Pulmonary artery endothelial cell (primary cell): ENCODE measurements at places on chromosomes 6 and 20.

DNA sequence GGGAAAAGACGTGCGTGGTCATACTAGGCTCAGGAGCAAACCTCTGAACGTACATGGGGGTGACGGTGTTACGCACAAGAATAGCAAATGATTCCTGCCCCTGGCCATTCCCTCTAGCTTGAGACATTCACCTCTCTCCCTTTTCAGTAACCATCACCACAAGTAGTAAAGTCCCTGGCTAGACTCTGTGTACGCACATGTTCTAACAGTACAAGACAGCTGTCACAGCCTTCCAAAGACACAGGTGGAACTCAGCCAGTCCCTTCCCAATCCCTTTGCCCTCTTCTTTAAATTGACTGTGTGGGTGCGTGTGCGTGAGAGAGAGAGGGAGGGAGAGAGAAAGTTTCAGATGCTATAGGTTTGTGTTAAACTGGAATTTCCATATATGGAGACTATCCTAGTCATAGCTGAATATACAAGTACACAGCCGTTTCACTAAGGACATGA is 67.3 kb downstream of the LY86 start:
- no peak for DNase-seq

DNA sequence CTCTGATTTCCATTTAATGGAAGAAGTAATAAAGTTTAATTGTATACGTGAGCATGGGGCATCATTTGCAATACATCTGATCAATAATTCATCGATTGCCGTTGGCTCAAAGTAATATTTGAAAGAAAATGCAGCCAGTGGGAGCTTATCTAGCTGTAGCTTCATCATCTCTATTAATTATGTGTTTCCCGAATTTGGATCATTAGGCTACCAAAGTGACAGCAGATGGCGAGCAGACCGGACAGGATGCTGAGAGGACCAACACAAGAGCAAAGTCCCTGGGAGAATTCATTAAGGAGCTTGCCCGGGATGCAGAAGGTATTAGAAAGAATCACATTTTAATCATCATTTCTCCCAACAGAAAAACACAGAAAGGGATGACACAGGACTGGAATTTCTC is 327.1 kb downstream of the ARHGAP18 start:
- no peak for DNase-seq

- no peak for DNase-seq
Observed at GRCh38 chr20:45545754-45546453, 1.3 kb downstream of the EPPIN start.

- DNase-seq = no peak
Observed at GRCh38 chr20:4661191-4661590, 60.5 kb upstream of the PRND start.

DNA sequence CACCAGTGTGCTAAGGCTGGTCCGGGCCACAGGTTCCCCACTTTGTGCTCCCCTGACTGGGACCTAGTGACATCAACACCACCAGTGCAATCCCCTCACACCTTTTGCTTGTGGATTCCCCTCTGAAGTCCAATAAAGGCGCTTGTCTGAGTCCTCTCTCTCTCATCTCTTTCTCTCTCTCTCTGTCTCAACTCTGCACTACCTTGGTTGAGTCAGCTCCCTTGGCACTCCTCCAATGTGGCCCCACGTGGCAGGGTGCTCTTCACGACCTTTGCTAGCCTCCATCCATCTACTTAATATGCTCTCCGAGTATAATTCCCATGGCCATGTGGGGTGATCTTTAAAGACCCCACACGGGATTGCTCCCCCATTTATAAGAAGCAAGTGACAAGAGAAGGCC is 385.0 kb downstream of the CD83 start:
- DNase-seq = no peak

DNA sequence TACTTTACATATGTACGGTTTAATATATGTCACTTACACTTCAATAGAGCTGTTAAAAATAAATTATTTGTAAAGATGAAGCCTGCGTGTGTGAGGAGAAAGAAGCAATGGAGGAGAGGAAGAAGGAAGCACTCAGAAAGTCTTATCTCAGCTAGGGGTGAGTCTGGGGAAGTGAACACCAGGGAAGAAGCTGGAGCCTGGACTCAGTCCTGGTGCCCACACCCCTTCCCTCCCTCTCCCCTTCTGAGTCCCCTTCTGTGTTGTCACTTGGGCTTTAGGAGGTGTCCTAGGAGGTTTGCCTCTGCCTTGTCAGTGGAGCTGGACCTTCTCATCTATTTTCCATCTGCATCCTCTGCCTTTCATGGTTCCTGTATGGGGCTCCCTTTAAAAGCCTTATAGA is 1.9 kb downstream of the SIRPB2 start:
- no peak for DNase-seq

GRCh38 chr20:8996817-8997512 is 71.9 kb upstream of the PLCB4 start:
- DNase-seq = no peak

DNA sequence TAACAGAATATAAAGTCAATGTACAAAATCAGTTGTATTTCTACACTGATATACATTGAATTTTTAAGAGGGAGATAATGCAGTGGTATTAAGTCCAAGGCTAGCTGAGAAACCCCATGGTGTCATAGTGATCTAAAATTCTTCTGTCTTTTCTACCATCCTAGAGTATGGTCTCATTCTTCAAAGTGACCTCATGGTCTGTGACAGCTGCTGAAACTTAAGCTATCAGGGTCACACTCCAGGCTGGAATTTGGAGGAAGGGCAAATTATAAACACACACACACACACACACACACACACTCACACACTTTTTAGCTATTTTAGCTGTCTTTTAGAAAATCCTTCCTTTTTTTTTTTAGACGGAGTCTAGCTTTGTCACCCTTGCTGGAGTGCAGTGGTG is 47.3 kb upstream of the DYNLRB1 start:
- DNase-seq = no peak

DNA sequence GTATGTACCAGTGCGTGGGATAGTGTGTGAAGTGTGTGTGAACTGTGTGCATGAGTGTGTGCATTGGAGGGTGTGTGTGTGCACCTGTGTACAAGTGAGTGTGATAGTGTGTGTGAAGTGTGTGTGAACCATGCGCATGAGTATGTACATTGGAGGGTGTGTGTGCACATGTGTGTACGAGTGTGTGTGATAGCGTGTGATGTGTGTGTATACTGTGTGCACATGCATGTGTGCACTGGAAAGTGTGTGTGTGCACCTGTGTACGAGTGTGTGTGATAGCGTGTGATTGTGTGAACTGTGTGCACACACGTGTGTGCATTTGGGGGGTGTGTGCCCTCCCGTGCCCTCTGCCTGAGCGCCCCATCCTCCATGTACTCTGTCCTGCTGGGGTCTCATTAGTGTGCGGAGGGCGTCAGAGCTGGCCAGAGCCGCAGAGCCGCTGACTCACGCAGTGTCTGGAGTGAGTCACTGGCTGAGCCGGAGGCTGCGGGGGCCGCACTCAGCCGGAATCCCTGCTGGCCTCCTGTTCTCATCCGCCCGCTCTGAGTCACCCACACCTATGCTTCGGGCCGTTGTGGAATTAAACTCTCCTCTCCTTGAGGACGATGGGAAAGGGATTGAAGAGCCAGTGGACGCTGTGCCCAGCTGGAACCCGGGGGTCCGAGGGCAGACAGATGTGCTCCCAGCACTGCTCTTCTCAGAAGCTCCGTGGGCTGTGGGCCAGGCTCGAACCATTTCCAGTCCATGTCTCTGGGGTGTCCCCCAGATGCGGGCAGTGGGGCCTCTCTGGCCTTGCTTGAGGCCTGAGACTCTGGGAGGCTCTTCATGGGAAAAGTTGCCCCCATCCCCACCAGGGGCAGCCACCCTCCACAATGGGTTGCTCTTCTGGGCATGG is 27.3 kb upstream of the STX16 start:
- peak; percentile 82 for DNase-seq

GRCh38 chr20:420721-421574 is 12.8 kb downstream of the RBCK1 start:
- no peak for DNase-seq

GRCh38 chr20:44754554-44754953 is 8.9 kb downstream of the KCNK15 start:
- no peak for DNase-seq

- DNase-seq = no peak
Observed at GRCh38 chr6:3535033-3535775, 78.4 kb upstream of the SLC22A23 start.

GRCh38 chr20:50133041-50133440 is 20.1 kb upstream of the UBE2V1 start:
- no peak for DNase-seq

- no peak for DNase-seq
Observed at GRCh38 chr6:167731731-167732422, 94.8 kb upstream of the AFDN start.

DNA sequence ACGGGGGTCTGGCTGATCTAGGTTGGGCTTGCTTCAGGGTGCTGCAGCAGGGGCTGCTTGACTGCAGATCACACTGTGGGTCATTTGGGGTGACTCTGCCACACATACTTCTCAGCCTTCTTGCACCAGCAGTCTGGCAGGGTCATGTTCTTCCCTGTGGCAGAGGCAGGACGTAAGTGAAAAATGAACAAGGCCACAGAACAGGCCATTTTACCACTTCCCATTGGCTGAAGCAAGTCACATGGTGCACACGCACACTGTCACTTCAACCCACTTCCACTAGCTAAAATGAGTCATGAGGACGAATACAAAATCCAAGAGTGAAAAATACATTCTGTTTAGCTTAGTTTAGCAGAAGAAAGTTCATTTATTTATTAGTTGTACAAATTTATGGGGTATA is 168.6 kb upstream of the GGTLC1 start:
- no peak for DNase-seq

DNA sequence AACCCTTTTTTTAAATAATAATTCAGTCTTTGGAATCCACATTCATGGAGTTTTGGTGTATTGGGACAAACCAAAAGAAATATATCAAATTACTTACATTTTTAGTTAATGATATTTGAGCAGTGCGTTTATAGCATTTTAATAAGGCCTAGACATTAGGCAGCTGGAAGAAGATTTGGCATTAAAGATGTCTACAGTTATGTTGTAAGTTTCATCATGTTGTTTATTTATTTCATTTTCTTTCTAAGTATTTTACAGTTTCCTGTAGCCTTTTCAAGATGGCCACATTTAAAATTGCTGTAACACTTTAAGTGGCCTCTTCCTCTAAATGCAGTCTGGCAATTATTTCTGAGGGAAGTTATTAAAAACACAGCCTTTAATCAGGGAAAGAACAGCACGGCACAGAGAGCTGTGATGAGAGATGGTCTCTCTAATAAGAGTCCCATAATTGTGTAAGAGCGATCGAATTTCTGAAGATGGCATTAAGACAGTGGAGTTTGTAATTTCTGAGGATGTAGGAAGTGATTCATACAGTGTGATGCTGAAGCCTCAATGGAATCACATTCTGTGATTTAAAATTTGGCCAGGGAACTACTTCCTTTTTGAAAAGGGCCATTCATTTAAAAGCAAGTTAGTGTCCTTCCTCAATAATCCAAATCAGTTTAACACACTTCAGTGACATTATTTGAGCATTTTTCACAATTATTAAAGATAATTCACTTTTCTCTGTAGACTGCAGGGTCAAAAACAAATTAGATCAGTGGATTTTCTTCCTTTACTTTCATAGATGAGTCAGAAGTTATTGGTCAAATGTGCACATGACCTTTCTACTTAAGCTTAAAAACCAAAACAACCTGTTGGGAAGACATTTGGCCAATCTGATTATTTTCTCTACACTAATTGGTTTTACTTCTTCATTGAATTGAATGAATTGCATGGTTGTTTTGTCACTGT is 52.4 kb upstream of the EDN3 start:
- no peak for DNase-seq
